ENCODE measurements at places on chromosomes 1 and 21.

- DNase-seq, result no peak
These were observed 24.3 kb downstream of the TSPAN2 start for GRCh38 chr1:115065021-115065420.

DNA sequence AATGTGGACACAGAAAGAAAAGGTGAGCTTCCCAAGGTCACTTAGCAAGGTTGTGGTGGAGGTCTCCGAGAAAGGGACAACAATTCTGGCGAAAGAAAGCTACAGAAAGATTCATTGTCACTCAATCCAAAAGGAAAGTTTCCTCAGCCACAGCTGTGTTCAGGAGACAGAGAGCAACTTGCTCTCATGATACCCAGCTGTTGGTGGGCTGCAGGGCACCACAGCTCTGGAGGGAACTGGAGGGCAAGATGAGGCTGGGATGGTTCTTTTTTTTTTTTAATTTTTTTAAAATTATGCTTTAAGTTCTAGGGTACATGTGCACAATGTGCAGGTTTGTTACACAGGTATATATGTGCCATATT is 50.7 kb upstream of the VTCN1 start:
- no peak for DNase-seq

DNA sequence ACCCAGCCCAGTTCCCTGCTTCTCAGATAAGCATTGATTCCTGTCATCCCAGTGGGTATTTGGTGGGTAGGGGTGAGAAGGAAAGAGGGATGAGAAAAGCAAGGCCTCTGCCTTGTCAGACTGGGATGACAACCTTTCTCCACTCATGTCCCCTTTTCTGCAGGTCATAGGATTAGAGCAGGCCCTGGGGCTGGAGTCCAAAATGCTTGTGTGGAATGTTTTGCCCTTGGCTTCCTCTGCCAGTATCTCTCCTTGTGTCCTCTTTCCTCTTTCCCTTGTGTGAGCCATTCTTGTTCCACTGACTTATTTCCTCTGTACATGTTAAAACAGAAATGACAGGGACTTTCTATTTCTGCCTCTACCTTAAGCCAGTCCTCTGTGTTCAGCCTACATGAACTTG is 4.1 kb downstream of the ATP2B4 start:
- DNase-seq, result no peak

DNA sequence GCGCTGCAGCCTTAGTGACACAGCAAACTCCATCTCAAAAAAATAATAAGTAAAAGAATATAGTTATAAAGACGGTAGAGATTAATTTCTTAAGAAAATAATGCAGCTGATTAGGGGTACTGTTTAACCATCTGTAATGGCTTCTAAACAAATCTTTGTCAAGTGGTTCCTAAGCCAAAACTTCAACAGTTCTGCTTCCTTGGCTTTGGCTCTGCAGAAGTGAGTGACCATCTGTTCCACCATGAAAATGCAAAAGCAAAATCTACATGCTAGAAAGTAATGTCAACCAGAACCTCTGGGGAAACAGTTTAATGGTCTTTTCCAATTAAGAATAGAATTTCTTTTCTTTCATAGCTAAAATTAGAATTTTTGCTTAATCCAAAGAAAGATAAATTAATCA is 8.3 kb upstream of the SH2D5 start:
- no peak for DNase-seq

DNA sequence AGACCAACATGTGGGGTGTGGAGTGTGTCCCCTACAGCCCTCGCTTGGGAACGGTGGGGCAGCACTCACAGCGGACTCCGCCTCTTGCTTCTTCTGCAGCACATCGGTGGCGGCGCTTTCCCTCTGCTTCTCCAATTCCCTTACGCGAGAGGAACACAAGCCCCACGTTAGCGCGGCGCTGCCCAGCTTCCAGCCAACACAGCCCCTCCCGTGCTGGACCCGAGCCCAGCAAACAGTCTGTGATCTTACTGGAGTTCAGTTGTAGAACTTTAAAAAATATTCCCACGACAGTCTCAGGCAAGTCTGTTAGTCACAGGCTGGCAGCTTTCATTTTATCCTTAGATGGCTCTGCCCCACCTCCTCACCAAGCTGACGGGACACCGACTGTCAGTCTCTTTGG is 13.6 kb downstream of the THAP3 start:
- DNase-seq, result no peak

- no peak for DNase-seq
These were observed 2.4 kb upstream of the NFIA start for GRCh38 chr1:61079898-61080336.

- no peak for DNase-seq
These were observed 14.3 kb downstream of the INSRR start for GRCh38 chr1:156844638-156845037.

- DNase-seq, result no peak
These were observed 84.7 kb upstream of the ETS2 start for GRCh38 chr21:38721055-38721454.

- DNase-seq, result no peak
These were observed 37.6 kb upstream of the GORAB start for GRCh38 chr1:170494369-170494768.

- no peak for DNase-seq
These were observed 2.5 kb downstream of the SMIM1 start for GRCh38 chr1:3774946-3775489.

GRCh38 chr1:9825093-9826074 is 1.6 kb upstream of the CLSTN1 start:
- no peak for DNase-seq

DNA sequence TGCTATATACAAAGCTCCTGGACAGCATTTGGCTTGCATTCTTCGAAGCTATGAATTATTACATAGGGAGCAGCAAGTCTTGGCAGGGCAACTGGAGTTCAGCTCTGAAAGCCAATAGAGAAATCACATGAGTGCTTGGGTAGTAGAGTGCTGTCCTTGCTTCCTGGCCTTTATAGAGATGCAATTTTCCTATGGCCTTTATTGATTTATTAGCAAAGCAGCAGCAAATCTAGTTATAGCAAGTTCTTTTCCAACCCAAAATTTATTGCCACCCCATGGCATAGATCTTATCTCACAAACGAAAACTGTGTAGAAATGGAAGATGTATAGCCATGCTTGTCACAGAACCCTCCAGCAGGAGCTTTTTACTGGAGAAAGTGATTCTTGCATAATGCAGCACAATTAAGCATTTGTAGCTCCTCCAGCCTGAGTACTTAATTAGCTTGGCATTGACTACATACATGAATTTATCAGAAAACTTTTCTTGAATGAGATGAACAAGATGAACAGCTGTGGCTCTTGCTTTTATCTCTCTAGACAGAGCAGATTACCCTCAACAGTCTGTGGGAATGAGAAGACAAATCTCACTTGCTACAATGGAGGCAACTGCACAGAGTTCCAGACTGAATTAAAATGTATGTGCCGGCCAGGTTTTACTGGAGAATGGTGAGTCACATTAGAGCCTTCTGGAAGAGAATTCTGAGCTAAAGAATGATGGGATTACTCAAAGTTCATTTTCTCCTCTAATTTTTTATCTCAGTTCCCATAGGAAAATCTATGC is 170.1 kb downstream of the CRB1 start:
- DNase-seq, result no peak

GRCh38 chr1:6350416-6351088 is 43.0 kb downstream of the ACOT7 start:
- DNase-seq, result no peak

GRCh38 chr1:183291216-183291762 is 105.2 kb downstream of the LAMC2 start:
- no peak for DNase-seq

- DNase-seq, result no peak
These were observed 7.8 kb upstream of the CHAF1B start for GRCh38 chr21:36377391-36377842.

- DNase-seq, result no peak
These were observed 21.9 kb downstream of the SH2D2A start for GRCh38 chr1:156794506-156795373.
